ENCODE measurements at places on chromosomes 3 and 15. TPM values are rescaled to one million over a fixed set of nuclear protein-coding genes. Genes with fewer than 3 reads are reported as not detected.

The PPP1R14D gene
- total RNA-seq: not detected

The SERPINI2 gene
- not detected for total RNA-seq

DNA sequence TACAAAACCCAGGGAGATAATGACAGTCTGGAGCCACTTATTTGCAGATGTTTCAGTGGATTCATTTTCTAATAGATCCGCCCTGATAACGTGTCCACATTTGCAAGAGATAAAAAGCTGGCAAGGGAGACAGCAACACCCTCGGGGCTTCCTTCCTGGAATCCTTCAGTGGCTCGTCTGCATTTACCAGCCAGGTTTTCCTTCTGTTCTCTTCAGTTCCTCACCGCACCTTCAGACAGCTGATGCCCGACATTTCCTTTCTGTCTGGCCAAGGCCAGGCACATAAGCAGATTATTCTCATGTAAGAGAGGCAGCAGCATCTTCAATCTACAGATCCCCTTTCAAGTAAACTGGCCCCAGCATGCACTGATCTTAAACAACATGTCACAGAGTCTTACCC is 56.2 kb upstream of the SPATA12 start:
- no peak for DNase-seq

DNA sequence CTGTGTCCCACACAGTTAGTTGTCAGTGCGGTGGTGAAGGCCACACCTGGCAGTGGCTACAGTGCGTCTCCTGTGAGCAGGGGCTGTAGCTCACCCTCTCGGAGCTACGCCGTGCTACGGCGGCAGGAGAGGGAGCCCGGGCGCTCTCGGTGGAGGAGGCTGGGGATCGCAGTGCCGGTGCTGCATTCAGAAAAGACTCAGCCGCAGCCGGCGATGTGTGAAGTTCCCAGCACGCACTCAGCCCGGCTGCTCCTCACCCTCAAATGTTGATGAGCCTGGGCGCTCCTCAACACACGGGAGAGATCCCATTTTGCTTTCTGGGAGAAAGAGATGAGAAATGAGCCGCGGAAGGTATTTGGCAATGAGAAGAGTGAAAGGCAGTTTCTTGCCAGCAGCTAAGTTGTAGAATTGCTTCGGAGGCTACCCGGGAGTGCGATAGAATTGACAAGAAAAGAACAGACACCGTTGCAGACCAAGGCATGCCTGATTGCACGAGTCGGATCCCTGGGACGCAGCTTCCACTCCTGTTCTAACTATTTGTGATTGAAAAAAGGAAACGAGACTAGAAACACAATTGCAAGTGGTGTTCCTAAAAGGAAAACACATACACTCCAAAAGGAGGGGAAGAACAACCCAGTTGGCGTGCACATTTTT is at the start of gene UNC13C:
UNC13C (plus strand) TSS at position 189 of the 654 bp plus-strand sequence. CDS start 34,463 bp downstream, outside the sequence.
- DNase-seq: peak; percentile 19

DNA sequence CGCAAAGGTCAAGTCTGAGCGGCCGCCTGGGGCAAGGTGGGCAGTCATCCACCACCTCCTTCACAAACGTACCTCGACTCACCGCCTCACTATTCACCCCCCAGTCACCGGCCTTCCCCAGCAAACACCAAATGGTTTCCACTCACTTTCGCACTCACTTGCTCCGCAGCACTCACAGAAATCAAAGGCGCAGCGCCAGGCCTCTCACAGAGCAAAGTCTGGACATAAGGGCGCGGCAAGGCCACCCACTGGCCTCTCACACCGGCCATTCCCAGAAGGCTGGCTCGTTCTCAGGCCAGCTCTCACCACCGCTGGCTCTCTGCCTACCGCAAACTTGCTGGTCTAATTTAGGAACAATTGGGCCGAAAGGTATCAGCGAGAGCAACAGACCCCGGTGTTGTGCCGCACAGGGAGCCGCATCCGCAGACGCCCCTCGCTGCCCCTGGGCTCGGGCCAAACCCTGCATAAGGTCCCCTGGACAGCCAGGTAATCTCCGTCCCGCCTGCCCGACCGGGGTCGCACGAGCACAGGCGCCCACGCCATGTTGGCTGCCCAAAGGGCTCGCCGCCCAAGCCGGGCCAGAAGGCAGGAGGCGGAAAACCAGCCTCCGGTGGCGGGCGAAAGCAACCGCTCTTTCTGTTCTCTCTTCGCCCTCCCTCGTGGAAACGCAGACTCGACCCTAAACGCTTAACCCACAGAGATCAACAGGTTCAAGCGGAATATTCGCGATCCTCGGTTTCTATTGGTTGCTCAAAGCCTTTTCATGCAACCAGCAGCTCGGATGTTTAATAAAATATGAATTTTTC is 2.9 kb downstream of the SHOX2 start:
- DNase-seq: no peak

- DNase-seq: no peak
Measured at GRCh38 chr3:29494305-29495036, 213.6 kb downstream of the RBMS3 start.

- DNase-seq: no peak
Measured at GRCh38 chr3:192914848-192915247, 2.8 kb downstream of the MB21D2 start.

- no peak for DNase-seq
Measured at GRCh38 chr3:107630779-107631178, 108.0 kb downstream of the BBX start.

DNA sequence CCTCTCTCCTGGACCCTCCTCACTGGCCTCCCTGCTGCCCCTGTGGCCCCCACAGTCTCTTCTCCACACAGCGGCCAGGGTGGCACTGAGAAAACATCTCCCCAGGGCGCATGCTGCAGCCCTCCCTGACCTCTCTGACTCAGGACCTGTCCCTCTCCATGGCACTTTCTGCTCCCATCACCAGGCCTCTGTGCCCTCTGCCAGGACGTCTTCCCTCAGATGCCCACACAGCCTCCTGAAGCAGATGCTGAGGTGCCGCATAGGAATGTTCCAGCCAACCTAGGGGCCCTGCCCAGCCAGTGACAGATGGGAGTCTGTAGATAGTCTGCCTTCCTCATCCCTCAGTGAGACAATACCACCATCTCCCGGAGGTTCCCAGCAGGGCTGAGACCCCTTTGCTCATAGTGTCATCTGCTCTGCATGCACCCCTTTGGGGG is 8.7 kb downstream of the MYL3 start:
- no peak for DNase-seq

DNA sequence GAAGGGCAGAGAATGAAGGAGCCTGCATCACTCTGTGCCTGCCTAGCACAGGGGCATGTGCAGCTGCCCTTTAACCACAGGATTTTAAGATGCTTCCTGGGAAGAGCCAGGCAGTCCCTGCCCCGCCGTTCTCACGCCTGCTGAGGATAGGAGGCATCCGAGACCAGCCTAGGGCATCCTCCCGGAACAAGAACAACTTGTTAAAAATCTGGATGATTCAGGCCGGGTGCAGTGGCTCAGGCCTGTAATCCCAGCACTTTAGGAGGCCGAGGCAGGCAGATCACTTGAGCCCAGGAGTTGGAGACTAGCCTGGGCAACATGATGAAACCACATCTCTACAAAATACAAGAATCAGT is 15.2 kb downstream of the NRROS start:
- peak; percentile 89 for DNase-seq

GRCh38 chr15:59104602-59104911 is 389 bp upstream of the CCNB2 start:
- DNase-seq: no peak

Data from myocyte (in vitro differentiated cells).